Activated gamma-delta T cell treated with anti-CD3 and anti-CD28 coated beads, Interleukin-2, amount 50 U/mL, for 16 hours (primary cell): ENCODE measurements at places on chromosomes 16 and 17.

DNA sequence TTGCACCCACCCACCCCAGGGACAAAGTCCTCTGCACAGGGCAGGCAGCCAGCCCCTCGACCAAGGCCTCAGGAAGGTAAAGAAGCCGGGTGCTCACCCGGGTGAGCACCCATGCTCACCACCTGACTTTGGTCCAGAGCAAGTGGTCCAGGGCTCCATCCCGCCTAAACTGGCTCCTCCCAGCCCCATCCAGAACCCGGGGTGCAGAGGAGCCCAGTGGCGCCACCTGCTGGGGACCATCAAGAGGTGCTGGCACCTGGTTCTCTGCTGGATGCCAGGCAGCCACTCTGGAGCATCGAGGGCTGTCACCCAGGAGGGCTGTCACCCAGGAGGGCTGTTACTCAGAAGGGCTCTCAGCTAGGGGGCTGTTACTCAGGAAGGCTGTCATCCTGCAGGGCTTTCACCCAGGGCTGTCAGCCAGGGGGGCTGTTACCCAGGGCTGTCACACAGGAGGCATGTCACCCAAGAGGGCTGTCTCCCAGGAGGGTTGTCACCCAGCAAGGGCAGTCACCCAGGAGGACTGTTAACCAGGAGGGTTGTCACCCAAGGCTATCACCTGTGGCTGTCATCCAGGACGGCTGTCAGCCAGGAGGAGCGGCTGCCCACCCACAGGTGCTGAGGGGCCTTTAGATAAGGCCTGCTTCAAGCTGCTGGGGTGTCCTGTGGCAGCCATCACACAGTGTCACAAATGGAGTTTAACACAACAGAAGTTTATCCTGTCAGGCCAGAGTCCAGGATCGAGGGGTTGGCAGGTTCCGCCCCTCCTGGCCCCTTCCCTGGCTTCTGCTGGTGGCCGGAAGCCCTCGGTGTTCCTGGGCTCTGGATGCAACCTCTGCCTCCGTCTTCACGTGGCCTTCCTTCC is 98.5 kb downstream of the TNFRSF13B start:
- no peak for DNase-seq

DNA sequence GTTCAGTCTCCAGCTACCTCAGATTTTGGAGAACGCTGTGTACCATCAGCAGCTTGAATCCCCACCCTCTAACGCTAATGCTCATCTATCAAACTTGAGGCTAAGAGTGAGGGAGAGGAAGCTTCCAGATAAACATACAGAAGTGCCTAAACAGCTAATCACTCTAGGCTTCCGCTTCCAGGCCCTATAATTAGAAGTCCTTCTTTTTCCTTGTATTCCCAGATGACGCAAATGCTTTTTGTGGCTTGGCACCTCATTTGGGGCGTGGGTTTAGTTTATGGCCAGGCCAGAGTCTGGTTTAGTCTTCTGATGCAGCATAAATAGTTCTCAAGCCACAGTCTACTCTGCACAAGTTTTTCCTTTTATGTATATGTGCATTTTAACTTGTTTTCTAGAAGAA is 263.4 kb downstream of the BCAS3 start:
- DNase-seq, result no peak

DNA sequence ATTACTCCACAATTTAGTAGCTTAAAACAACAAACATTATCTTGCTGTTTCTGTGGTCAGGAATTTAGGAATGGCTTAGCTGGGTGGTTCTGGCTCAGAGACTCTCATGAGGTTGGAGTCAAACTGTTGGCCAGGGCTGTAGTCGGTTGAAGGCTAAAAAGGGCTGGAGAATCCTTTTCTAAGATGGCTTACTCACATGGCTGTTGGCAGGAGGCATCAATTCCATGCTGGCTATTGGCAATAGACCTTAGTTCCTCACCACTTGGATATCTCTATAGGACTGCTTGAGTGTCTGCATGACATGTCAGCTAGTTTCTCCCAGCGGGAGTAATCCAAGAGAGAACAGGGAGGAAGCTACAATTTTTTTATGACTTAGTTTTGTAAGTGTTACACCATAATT is 6.6 kb upstream of the EFCAB13 start:
- no peak for DNase-seq

DNA sequence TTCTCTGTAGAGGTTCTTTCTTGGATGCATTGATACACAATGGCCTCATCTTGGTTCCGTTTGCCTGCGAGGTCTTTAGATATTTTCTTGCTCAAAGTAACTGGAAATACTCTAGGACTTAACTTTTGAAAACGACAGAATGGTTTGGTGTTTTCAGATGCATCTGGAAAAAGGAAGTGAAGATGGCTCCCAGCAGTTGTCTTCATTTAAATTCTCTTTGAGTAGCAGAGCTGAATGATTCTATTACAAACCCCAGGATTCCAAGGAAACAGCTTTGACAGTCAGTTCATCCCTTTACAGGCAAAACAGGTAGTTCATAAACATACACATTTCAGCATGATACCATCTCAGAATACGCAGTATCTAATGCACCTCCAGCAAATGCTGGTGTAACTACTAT is 54.8 kb downstream of the PSMD12 start:
- DNase-seq, result no peak

DNA sequence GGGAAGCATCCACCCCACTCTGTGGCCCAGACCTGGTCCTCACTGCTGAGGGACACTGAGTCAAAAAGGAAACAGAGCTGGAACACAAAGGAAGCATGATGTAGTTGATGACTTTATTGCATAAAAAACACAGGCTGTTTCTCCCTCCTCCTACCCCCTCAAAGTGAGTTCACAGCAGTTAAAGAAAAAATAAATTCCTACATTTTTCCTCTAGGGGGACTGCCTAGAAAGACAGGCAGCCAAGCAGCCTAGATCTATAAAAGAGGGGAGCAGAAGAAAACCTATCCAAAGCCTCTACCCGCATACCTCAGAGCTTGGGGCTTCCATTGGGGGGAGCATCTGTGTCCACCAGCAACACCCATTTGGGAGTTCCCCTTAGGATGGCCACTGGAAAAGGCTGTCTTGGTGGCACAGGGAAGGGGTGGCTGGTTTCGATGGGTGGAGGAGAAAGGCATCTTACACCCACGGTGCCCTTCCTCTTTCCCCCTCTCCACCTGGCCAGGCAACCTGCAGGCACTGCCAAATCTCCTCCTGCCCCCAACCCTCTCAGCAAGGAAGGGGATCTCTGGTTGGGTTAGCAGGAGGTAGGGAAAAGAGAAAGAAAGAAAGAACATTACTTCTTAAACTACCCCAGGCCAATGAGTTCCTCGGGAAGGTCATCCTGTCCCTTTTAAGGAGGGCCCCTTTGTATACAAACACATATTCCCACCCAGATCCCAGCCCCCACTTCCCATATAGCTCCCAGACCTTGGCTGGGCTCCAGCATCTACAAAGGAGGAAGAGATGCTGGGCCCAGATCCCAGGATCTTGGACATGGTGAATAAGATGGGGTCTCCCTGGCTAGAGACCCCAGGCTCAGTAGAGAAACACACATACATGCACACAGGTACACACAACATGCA is 4.0 kb upstream of the SCRN2 start:
- no peak for DNase-seq

- DNase-seq, result no peak
Observed at GRCh38 chr16:47643323-47644000, 182.3 kb downstream of the PHKB start.

DNA sequence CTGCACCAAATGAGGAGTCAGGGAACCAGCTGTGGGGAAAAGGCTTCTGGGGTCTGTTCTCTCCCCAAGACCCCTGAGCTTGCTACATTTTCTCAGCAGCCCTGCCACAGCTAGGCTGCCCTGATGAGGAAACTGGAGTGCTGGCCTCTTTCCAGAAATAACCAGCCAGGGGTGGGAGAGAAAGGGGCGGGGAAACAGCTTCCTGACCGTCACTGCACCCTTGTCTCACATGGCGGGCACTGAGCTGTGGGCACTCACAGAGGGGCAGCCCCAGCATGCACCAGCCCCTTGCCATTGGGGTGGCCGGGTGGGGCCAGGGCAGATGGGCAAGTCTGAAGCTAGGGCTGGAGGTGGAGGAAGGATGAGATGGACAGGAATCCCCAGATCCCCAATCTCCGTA is 2.9 kb downstream of the SRL start:
- DNase-seq, result no peak

GRCh38 chr16:82638095-82638798 is 11.5 kb downstream of the CDH13 start:
- DNase-seq, result no peak

- no peak for DNase-seq
Observed at GRCh38 chr17:78063489-78063888, 65.1 kb downstream of the TMC6 start.

DNA sequence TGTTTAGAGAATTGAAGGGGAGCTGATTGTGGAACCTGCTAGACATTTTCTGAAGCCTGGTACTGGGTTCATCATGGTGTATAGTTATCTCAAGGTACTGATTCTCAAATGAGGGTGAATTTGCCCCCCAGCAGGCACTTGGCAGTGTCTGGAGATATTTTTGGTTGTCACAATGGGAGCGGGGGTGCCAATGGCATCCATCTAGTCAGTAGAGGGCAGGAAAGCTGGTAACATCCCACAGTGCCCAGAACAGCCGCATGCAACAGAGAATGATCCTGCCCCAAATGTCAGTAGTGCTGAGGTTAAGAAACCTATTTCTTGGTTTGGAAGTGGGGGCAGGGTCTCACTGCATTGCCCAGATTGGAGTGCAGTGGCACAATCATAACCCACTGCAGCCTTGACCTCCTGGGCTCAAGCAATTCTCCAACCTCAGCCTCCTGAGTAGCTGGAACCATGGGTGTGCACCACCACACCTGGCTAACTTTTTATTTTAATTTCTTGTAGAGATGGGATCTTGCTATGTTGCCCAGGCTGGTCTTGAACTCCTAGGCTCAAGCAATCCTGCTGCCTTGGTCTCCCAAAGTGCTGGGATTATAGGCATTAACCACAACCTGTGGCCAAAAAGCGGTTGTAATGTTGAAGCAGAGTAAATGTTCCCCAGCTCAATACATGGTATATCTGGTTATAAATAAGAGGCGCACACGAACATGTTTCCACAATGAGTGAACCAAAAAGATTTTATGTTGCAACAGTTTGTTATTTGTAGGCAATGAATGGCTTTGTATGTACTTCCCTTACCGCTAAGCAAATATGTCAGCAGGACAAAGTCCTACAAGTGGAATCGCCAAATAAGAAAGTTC is 46.4 kb upstream of the EEF2KMT start:
- DNase-seq, result no peak

GRCh38 chr16:66894948-66895688 is 14.8 kb downstream of the PDP2 start:
- DNase-seq, result no peak

- DNase-seq, result no peak
Observed at GRCh38 chr17:81049372-81049911, 14.5 kb downstream of the BAIAP2 start.

DNA sequence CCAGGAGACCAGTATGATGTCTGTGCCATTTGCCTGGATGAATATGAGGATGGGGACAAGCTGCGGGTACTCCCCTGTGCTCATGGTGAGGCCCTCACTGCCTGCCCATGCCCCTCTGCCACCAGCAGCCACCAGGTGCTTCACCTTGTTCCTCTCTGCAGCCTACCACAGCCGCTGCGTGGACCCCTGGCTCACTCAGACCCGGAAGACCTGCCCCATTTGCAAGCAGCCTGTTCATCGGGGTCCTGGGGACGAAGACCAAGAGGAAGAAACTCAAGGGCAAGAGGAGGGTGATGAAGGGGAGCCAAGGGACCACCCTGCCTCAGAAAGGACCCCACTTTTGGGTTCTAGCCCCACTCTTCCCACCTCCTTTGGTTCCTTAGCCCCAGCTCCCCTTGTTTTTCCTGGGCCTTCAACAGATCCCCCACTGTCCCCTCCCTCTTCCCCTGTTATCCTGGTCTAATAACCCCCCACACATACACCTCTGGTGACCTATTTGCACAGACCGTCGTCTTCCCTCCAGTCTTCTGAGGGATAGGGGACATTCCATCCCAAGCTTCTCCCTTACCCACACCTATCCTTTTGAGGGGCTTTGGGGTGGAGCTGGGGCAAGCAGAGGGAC is 3.7 kb downstream of the PFN1 start:
- DNase-seq, result no peak

DNA sequence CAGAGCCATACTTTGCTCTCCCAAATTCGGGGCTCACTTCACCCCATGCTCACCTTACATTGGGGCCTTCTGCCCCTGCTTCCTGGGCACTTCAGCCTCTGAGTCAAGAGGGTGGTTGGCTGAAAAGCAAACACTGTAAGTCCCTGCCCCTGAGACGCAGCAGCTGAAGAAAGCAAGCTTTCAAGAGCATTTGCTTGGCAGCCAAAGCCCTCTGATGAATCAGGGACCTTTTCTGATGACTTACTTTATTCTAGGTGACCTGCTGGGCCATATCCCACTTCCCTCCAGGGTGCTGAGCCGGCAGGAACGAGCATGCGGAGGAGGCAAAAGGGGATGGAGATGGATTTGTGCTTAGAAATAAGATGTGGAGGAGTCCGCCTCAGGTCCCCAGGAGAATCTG is 147.0 kb upstream of the TNRC6C start:
- DNase-seq, result no peak
